Jurkat, Clone E6-1 (cell line): ENCODE measurements at places on chromosomes 5 and 9.

DNA sequence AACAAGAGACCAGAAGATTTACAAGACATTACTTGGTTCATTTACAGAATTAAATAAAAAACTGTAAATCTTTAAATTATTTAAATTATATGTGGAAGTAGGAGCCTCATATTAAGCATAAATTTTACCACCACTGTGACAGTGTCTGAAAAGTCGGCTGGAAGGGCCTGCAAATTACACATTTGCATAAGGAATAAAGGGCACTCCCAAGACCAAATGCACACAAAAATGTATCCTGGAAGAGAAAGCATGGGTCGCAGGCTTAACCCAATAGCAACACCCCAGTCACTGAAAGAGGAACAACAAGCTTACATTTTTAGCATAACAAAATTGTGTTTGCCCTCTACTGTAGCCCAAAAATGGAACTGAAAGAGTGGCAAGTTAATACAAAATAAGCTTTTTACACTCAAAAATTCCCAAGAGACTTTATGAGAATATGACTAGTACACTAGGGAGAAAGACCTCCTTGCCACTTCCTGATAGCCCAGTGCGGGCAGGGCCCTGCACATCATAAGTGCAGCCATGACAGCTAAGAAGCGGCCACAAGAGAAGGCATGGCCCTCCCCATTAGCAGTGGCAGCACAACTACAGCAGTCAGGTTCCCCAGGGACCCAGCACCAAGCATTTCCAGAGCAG lies 482.0 kb downstream of the DTWD2 start:
- no peak for DNase-seq

DNA sequence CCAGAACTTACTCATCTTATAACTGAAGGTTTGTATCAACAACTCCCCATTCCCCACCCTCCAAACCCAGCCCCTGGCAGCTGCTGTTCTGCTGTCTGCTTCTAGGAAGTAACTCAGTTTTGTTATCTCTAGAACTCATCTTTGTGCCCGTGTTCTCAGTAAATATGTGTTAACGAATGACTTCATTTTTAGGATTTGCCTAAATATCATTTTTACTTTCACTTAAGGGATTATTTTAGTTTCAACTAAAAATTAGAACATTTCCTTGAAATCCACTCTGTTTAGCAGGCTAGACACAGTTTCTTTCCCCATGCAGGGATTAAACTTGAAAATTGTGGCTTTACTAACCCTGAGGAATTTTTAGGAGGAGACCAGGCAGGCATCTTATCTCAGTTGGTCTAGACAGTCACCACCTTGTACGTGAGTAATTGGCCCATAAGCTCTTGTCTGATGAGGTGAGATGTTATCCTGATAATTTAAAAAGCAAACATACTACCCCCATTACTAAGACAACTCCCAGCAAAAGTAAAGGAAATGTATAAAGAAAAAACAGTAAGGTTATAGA lies 68.2 kb upstream of the TNFAIP8 start:
- DNase-seq = no peak

DNA sequence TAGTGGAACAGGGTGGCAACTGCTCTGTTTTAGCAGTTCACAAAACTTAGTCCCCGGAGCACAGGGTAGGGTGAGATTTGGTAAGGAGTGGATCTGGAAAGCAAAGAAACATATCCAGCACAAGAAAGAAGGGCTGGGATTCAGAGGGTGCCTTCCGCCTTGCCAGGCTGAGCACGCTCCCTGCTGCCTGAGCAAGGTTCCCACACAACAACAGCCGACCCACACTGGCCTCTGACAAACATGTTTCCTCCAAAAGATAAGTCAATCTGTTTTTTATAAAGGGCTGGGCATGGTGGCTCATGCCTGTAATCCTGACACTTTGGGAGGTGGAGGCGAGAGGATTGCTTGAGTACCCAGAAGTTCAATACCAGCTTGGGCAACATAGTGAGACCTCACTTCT lies 45.8 kb downstream of the RAB3C start:
- DNase-seq = no peak

GRCh38 chr5:163379298-163380155 lies 57.9 kb upstream of the CCNG1 start:
- DNase-seq = no peak

- DNase-seq = no peak
These were observed 45.3 kb downstream of the PTPN3 start for GRCh38 chr9:109452761-109453160.

- no peak for DNase-seq
These were observed 74.0 kb upstream of the PHYKPL start for GRCh38 chr5:178306430-178307225.

GRCh38 chr9:69743930-69744329 lies 15.9 kb downstream of the PTAR1 start:
- no peak for DNase-seq

DNA sequence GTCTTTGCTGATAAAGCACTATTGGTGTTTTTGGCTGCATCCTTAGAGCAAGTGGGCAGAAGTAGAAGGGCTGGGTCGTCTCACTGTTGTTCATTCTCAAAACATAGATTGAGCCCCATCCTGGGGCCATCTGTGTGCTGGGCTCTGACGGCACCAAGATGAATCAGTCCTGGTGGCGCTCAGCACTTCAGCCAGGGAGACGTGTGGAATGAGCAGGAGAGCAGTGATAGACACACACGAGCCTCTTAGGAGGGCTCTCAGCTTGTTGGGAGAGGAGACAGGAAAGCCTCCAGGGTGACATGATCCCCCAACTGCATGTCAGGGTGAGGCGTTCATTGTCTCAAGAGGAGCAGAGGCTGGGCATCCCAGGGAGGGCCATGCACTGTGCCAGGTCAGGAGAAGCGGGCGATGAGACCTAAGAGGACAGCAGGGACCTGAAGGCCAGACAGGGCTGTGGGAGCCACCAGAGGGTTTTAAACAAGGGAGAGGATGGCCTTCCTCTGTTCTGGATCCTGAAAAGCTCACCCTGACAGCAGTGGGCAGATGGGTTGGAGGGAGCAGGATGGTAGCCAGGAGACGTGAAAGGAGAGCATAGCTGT lies 115.8 kb downstream of the DAB2IP start:
- DNase-seq = no peak

GRCh38 chr9:90783964-90784363 lies 17.7 kb upstream of the SYK start:
- DNase-seq = no peak

DNA sequence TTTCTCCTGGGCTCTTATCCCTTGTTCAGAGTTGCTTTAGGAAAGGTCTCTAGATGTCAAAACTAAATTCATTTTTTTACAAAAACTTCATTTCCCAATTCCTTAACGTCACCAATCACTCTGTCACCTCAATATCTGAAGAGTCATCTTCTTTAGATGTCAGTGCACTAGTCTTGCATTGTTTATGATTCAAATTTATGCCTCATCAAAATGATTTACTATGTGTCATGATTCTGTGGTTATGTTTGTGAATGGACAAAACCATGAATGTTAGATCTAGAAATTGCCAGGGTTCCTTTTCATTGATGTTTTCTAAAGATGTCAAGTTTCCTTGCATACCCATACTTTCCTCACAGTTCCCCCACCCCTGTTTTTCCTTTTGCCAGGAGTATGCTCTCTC lies 21.5 kb downstream of the CWC27 start:
- DNase-seq = no peak

DNA sequence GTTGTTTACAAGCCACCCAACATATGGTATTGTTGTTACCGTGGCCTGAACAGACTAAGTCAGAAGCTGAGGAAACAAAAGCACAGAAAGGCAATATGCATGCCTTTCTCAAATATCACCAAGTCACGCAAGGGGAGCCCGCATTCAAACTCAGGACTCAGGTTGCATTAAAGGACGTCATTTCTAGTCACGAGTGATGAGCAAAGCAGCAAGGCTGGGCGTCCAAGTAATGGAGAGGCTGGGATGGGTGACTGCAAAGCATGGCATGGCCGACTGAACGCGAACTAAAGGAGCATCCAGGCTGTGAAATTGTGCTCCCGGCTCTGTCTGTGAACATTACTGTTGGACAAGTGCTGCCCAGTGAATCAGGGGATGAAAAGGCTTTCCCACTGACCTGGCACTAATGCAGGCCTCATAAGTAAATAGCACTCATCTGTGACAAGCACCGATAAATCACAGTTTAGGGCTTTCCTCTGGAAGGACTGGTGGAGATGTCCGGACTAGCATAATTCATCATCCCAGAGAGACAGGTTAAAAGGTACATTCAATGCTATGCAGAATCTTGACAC lies 202.8 kb downstream of the SPOCK1 start:
- no peak for DNase-seq

DNA sequence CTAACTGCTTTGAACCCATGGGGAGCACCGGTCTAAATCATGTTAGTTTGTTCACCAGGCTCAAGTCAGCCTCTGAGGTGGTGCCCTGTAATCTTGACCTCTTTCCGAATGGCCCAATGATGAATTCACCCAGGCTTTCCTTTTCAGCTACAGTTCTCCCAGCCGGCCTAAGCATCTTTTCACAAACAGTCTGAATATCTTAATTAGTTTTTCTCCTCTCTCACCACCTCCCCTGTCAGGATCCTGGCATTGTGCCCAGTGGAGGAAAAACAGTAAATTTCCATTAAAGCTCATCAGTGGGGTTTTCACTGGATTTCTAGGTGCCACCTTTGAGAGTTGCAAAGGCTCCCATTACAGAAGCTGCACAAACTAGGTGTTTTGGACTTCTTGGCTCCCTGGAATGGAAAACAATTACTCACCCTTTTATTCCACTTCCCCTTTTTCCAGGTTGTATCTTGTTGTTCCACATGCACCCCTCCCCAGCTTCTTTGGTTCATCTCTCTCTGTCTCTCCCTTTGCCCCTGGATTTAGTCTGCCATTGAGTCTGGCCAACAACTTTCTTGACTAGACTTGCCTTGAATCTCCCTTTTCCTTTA lies 69.4 kb upstream of the ADAMTSL1 start:
- no peak for DNase-seq
